H9 (cell line): ENCODE measurements at places on chromosomes 5 and 9.

GRCh38 chr5:54021431-54022164 is 288.8 kb downstream of the ARL15 start:
- no peak for DNase-seq

DNA sequence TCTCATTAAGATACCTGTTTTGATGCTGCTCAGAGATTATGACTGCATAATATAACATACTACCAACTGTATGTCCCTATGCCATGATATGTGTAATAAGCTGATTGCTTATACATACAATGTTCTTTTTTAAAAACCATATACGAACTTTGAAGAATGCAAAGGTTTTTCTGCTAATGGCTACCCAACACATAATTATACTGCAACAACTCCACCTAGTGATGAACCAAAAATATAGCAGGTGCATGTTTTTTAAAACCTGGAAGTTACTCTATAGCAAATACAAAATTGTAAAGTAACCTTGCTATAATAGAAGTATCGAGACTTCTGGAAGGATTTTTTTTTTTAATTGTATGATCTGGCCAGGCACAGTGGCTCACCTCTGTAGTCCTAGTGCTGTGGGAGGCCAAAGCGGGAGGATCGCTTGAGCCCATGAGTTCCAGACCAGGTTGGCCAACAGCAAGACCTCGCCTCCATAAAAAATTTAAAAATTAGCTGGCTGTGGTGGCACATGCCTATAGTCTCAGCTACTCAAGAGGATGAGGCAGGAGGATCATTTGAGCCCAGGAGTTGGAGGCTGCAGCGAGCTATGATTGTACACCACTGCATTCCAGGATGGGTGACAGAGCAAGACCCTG is 49.1 kb downstream of the HOMER1 start:
- DNase-seq, result no peak

DNA sequence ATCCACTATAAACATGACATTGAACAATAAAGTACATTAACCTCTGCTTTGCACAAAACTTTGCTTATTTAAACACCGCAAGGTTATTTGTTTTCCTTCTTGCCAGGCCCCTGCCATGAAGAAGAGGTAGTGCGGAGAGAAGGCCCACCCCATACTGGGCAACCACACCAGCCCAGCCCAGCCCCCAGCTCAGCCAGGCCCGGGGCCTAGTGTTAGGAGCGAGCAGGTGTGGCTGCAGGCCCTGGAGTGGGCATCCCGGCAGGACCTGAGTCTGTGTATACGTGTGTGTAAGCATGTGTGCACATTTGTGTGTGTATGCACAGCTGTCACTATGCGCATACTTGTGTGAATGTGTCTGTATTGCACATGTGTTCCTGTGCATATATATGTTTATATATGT is 90.4 kb upstream of the MVB12B start:
- no peak for DNase-seq

GRCh38 chr9:86708918-86709835 is 238.1 kb downstream of the GAS1 start:
- DNase-seq, result no peak

- DNase-seq, result no peak
These were observed 2002.2 kb upstream of the ACO1 start for GRCh38 chr9:30382271-30382670.

DNA sequence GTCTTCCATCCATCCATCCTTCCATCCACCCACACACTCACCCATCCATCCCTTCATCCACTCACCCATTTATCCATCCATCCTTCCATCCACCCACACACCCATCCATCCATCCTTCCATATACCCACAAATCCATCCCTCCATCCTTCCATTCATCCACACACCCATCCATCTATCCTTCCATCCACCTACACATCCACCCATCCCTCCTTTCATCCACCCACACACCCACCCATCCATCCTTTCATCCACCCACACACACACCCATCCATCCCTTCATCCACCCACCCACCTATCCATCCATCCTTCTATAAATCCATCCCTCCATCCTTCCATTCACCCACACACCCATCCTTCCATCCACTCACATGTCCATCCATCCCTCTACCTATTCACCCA is 23.6 kb downstream of the DRD1 start:
- no peak for DNase-seq

DNA sequence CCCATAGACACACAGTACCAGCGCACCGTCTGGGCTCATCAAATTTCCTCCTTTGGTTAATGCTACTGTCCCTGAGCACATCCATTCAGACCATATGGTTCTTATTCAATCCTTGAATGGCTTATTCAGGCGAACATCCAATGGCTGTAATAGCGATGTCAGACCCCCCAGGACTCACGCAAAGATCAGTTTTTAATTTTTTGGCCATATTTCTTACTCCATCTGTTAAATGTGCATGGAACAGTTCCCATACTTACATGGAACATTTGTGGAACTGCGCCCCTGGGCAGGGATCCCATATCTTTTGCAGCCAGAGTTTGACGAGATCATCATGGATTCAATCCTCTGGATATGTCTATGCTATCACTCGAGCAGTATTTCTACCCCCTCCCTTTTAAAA is 213.2 kb downstream of the ADAMTS6 start:
- no peak for DNase-seq

- DNase-seq, result no peak
These were observed 99.5 kb downstream of the AOPEP start for GRCh38 chr9:94826044-94826443.

DNA sequence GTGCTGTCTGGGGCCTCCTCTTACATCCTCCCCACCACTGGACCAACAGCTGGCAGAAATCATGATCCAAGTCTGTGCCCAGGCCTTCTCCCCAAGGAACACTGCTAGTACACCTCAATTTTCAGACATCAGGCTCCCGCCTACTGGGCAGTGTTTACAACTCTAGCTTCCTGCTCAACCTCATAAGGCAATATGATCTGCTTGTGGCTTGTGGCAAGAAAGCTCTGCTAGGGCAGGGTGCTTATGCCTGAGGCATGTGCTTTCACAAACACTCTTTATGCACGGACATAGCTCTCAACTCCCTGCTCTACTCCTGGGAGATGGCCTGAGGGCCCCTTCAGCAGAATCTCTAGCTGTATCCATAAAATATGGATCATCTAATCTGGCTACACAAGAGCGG is 32.5 kb downstream of the SH3TC2 start:
- no peak for DNase-seq

DNA sequence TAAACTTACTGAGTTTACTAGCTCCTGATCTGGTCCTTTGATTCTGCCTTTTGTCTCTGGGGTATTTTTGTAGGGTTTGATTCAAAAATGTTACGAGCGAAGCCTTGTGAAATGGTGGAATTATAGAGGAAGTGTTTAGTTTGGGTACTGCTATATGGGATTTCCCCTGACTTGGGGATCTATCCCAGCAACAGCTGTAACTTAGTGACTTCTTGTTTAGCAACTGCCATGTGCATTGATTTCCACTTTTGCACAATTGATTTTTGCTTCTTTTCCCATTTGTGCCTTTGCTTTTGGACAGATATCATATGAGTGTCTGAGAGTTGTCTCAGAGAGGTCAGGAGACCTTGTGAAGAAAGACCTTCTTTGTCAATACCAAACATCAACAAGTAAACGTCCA is 248.5 kb upstream of the DAP start:
- no peak for DNase-seq

DNA sequence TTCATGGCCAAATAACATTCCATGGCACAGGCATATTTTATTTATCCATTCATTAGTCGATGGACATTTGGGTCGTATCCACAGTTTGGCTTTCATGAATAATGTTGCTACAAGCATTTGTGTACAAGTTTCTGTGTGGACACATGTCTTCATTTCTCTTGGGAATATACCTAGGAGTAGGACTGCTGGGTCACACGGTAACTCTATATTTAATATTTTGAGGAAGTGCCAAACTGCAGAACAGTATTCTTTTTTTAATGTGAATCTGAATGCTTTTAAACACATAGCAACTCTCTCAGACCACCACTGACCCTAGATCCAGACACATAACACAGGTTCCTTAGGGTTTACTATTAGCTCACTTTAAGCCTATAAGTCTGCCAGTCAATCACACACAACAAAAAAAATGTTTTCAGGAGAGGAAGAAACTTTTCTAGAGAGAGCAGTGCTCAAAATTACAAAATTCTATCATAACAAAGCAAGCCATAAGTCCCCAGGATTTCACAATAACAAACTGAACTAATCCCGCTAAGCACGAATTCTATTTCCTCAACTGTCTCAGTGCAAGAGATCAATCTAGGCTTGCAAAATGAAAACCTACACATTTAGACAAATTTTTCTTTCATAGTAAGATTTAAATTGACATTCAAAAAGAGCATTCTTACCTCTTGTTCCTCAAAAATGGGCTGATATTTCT is 41.8 kb upstream of the GABBR2 start:
- no peak for DNase-seq

DNA sequence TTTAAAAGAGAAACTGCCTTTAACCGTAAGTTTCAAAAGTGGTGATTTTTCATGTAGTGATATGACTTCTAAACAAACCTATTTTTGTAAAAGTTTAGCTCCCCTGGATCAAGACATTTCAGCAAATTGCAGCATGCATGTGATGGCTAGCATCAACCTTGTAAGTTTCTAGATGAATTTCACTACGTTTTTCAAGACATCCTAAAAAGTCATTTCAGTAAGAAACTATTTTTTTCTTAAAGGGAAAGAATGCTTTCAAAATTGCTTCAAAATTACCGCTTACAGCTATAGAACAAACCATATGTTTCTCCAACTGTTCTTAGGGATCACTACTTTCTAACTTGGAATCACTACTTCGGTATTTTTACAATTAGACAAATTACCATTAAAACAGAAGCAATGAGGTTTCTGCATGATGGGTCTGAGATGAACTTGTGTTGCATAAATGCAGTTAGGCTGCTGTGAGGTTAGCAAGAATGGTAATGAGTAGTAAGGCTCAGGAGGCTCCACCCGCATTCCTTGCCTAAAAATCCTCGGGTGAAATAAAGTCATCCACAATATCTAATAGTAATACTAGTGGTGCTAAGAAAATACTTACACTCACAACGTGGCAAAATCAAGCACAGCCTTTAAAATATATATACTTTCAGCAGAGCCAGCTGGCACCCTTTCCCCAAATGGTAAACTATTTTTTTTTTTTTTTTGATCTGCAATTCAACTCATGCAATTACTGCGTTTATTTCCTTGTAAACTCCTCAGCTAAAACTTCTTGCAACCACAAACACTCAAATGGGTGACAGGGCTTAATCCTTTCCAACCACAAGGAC is 53.8 kb downstream of the CDC14B start:
- DNase-seq, result no peak

DNA sequence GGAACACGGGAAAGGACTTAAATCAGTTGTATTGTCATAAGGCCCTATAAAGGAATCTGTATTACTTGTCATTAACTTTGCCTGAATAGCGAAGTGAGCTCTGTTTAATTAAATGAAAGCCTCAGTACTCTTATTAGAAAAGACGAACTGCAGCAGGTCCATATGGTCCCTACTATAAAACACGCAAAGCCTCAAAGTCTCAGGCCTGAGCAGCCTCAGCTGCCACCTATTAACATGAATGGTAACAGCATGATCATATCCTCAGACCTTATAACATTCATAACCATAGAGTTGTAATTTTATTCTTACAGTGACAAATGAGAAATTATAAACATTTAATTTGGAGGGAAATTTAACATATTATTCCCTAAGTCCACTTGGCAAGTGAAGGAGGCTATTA is 1113.7 kb upstream of the WWC1 start:
- DNase-seq, result no peak

DNA sequence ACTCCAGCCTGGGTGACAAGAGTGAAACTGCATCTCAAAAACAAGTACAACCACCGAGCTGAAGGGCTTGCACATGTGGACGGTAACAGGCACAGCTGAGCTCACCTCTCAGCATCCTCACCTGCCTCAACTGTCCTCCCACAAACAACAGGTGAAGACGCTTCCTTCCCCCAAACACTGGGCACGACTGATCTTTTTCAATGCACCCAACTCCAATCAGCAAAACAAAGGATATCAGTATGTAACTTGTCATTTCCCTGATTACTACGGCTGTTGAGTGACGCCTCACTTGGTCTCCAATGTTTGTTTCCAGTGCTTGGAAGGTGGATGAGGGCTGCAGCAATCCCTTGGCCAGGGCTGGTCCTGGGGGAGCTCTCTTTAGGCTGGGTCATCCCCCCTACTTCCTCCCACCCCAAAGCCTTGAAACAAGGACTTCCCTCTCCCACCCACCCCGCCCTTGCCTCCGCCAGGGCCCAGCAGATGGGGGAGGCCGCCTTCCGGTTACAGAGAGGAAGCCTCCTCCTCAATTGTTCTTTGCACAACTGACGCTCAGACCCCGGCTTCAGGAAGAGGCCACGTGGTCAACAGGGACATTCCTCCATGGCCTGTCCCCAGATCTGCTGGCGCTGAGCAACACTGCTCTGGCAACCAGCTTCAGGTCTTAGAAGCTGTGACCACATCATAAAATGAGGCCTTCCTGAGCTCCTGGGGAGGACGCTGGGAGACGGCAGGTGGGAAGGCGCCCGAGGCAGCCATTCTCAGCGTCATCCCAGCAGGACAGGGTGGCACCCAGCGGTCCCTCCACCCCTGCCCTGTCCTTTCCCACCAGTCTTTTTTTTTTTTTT is 5.9 kb downstream of the FAM78A start:
- DNase-seq, result peak; percentile 27

DNA sequence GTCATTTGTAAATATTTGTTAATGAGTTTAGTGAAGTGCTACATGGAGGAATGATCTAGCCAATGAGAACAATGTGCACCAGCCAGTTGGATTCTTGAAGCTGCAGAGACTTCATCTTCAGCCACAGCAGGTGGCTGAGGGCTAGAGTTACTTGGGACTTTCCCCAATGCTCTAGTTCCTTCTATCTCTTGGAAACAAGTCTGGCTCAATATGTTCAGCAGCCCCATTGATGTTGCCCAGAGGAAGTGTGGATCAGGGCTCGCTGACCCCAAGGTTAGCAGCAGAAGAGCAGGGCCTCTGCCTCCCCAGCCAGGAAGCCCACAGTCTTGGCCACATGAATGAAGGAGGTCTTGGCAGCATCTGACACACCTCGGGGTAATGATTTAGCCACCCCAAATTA is 117.5 kb downstream of the SLC1A3 start:
- DNase-seq, result no peak

DNA sequence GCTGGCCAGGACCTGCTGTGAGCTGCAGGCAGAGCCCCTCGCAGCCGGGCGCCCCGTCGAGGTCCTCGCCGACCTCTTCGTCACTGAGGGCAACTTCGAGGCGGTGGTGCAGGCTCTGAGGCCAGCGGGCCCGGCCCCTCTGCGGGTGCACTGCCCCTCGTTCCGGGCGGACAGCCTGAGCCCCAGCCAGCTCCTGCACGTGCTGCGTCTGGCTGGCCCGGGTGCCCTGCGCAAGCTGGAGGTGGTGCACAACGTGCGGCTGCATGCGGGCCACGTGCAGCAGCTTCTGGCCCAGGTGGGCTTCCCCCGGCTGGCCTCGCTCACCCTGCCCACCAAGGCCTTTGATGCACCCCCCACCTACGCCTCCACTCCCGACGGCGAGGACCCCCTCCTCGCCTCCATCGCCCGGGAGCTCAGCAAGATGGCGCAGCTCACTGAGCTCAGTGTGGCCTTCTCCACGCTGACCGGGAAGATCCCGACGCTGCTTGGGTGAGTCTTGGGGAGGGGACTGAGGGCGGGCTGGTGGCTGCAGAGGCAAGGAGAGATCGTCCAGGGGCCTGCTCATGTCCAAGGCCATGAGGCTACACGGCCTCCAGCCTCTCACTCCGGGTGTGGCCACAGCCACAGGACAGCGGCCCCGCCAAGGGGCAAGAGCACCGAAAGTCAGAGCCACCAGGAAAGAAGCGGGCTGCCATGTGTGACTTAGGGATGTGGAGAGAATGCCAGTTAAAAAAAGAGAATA is 825 bp downstream of the LRRC14B start:
- DNase-seq, result no peak

GRCh38 chr5:158530115-158530514 is 569.6 kb downstream of the EBF1 start:
- no peak for DNase-seq
